ENCODE measurements at places on chromosomes 2 and 18.

GRCh38 chr18:48265328-48265727, 143.9 kb downstream of the ZBTB7C start:
- no peak for DNase-seq

DNA sequence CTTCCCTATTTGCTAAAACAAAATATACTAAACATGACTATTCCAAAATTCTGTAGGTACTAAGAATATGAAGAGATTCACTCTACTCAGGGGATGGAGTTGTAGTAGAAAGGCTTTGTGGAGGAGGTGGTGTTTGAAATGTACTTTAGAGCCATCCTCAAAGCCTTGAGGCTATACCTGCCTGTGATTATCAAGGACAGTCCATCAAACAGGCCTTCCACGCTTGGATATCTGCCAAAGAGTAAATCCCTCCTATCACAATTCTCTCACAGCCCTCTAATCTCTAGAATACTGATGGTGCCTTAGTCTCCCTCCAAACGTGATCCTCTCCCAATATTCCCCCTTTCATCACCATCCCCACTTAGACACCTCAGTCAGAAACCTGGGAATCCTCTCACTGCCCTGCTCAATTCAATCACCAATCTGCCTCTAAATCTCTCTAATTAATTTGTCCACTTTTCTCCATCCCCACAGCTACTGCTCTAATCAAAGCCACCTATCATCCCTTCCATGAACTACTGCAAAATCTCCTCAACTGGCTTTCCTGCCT, 13.1 kb downstream of the SOS1 start:
- DNase-seq = no peak

- no peak for DNase-seq
These were observed 104.9 kb downstream of the VWA3B start for GRCh38 chr2:98191883-98192282.

DNA sequence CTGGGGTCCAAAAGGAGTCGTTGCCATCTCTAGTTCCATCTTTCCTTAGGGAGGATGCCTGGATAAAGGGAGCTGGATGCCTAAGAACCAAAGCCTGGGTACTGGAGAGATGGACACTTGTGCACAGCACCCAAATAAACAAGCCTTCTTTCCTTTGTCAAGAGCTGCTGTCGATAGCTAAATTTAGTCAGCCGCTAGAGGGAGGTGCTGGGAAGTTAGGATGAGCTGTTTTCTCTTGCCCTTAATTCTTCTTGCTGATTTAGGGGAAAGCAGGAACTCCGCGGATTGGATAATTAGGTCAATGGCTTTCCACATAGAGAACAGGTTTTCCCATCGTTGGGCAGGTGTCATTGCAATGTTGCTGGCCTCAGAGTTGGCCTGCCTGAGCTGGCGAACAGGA, 30.9 kb upstream of the SERPINB12 start:
- peak; percentile 67 for DNase-seq

DNA sequence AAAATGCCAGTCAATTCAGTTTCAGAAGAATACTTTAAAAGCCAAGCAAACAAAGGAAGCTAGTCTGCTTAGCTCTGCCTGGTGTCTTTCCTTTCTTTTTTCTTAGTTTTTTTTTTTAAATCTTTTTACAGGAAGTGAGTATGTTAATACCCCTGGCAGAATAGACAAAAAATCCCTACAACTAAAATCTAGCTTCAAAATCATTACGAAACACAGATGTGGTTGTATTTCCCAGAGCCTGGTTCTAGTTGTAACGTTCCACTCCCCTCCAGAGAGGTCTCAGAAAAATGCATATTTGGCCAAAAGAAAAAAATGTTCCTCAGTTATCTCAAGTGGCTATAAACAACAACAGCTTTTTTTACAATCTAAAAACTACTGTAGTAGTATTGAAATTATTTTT, 202.1 kb upstream of the RND3 start:
- DNase-seq = no peak

All from iPS DF 19.7 (cell line).